ENCODE measurements at places on chromosomes 7 and 10.

DNA sequence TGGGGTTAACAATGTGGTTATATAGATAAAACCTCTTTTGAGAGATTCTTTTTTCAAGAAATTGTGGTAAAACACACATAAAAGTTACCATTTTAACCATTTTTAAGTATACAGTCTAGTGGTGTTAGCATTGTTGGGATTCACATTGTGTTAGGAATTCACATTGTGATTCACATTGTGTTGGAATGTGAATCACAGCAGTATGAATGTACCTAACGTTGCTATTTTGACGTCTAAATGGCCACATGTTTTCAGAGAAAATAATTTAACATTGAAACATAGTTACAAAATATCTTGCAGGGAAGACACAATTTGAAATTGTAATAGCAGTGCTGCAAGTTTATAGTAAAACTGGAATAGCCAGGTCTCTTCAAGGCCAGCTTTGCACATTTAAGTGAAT is 129.0 kb downstream of the BICC1 start:
- DNase-seq, result no peak

- no peak for DNase-seq
Observed at GRCh38 chr7:36468370-36469101, 78.9 kb downstream of the ANLN start.

DNA sequence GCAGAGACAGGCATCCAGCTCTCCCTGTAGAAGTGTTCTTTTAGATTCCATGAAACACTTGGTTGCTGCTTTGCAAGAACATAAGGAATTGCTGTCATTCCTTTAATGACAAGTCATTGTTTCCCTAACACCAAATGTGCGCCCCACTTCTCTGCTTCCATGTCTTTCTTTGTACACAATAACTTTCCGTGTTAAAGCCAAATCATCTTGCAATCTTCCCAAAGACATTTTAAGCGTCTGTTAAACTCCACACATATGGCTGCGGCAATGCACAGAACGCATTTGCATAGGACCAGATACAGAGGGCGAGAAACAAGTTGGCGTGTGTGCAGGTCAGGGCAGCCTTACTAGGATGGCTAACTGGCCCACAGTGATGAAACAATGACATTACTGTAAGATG is 399.3 kb upstream of the PRKCQ start:
- no peak for DNase-seq

GRCh38 chr7:11345621-11346020 is 371.9 kb downstream of the PHF14 start:
- no peak for DNase-seq

GRCh38 chr10:69425041-69425440 is 8.3 kb upstream of the TACR2 start:
- no peak for DNase-seq

DNA sequence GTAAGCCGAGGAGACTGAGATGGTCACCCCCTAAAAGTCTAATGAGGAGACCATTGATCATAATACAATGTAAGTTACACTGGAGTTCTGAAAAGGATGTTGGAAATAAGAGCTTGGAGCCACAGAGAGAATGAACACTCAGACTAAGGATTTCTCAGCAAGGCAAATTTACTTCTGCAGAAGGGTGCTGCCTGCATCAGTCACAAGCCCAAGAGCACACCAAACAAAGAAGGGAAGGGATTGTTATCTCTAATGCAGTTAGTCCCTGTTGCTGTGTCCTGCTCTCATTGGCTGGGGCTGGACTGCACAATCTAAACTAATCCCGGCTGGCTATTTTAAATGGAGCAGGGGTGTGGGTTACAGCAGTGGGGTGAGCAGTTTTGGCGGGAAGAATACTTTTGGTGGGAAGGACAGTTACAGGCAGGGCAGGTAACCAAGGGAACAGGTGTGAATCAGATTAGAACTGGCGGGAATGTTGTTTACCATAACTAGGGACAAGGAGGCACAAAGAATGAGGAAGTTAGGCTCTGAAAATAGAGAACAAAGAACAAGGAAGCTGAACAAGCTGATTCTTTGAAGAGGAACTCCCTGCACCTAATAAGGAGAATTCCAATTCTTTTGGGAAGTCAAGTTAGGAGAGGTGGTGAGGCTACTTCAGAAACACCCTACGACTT is 30.3 kb upstream of the TRIM24 start:
- DNase-seq, result no peak

Data from NCI-H2171 (cell line).